Naive thymus-derived CD4-positive, alpha-beta T cell (primary cell): ENCODE measurements at places on chromosomes 1 and 21. TPM values are rescaled to one million over a fixed set of nuclear protein-coding genes. Genes with fewer than 3 reads are reported as not detected.

DNA sequence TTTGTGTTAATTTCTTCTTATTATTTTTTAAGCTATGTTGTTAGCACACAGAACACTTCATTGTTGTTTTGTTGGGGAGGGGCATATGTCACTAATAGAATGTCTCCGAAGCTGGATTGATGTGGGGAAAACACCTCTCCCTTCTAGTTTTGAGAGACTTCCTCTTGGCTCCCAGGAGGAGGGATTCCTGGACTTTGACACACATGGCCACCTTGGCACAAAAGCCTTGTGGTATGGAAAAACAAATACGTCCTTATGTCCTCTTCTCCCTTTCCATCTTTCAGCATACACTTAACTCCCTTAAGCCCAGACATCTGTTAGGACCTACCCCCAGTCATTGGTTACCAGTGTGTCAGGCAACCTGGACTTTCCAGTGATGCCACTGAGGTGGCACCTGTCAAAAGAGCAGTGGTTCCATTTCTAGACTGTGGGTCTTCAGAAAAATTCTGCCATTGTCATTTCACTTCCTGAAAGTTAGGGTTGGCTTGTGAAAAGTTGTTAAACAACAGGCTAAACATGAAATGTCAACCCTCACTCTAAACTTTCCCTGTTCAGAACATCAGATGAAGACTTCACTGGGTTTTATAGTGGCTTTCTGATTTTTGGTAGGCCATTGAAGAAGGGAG is 12.5 kb upstream of the ABCB10 start:
- DNase-seq = no peak

- no peak for DNase-seq
These were observed 701 bp upstream of the MUTYH start for GRCh38 chr1:45340816-45341466.

Gene NHLH1
- total RNA-seq = 0.11 TPM

Gene RASAL2
- total RNA-seq = not detected in 2 replicates
